ENCODE measurements at places on chromosomes 6 and 20.

DNA sequence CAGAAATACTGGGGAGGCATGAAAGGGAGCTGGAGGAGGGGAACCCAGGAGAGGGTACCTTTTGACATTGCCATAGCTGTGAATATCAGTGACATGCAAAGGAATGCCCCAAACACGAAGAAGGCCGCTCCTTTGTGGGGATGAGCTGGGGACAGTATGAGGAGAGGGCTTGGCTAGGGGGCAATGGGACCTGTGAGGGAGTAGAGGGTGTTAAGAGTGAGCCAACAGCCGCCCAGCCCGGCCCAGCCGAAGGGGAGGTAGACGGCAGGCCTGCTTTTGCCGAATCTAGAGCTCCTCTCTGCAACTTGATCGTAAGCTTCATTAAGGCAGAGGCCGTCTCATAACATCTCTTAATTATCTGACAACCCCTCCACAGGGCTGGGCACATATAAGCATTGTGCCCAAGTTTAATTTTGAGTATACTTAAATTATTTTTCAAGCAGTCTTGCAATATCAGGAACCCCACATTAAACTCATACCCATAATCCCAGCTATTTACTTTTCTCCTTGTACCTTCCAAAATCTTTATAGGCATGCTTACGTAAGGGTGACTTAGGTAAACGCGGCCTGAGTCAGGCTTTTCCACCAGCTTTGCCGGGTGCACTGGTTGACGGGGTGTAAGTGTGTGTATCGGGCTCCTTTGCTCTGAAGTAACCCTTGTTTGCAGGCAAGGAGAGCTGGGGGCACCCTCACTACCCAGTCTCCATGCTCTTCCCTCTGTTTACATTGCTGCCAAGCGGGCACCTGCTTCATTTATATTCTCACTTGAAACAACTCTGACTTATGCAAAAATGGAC is 24.9 kb upstream of the VEGFA start:
- no peak for DNase-seq

GRCh38 chr20:34082232-34082887 is 29.7 kb downstream of the EIF2S2 start:
- DNase-seq, result no peak

GRCh38 chr20:47154089-47154488 is 202.4 kb downstream of the ZMYND8 start:
- DNase-seq, result no peak

DNA sequence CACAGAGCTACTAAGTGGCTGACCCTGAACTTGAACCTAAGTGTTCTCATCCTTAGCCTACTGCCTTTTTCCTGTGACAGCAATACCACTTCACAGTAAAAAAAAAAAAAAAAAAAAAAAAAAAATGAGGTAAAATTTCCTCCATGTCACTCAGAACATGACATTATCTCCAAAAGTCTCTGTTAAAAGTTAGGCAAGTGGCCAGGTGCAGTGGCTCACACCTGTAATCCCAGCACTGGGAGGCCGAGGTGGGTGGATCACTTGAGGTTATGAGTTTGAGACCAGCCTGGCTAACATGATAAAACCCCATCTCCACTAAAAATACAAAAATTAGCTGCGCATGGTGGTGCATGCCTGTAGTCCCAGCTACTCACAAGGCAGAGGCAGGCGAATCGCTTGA is 11.2 kb upstream of the HDDC2 start:
- no peak for DNase-seq

DNA sequence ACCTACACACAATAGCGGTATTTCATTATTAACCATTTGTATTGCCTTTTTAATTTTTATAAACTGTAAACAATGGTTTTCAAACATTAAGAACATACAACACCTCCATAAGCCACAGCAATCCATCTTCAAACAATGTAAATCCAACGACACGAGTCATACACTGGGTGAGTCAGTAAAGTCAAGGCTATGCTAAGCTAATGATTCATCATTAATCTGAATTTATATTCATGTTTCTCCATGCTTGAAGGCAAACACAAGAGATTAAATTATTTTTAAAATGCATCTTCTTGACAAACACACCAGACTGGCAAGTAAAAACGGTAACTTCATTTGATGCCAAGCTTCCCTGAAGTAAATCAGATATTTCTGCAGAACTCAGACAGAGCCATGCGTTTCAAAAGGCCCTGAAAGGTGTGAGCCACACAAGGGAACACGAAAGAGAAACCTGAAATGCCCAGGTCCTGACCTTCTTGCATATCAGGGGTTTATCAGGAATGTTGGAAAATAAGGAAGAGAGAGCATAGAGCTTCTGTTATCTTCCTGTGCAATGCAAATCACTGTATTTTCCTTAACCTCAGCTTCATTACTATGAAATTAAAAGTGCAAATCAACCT is 162.5 kb downstream of the ALDH8A1 start:
- no peak for DNase-seq

GRCh38 chr6:2959909-2960719 is 11.3 kb downstream of the SERPINB6 start:
- no peak for DNase-seq

- DNase-seq, result no peak
Measured at GRCh38 chr20:20697325-20697845, 15.1 kb downstream of the RALGAPA2 start.

DNA sequence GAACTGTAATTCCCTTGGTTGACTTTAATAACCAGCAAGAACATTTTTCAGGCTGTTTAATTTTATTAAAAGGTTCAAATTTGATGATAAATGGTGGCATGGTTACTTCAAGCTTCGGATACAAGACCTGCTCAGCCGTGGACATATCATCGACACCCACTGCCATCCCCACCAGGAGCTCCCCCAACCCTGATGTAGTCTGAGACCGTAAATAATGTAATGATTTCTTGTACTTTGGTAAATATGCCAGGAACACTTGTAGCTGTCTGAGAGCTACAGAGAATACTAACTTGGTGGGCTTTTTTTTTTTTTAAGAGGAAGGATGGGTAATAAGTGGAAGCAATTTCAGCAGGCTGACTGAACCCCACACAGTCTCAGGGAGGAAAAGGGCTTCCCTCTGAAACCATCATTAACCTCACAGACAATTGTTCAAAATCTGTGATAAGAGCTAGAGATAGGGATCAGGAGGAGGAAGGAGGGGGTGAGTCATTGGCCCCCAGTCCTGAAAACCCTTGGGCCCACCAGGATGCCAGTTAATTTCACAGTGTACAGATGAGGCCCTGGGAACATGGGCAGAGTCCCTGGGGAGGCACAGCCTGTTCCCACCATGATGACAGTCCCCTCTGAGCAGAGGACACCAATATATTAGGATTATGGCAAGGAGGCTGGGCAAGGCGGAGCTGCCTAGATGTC is 56.0 kb downstream of the APCDD1L start:
- DNase-seq, result no peak

- no peak for DNase-seq
Measured at GRCh38 chr6:155110721-155111120, 115.6 kb downstream of the TIAM2 start.

GRCh38 chr20:17943343-17943742 is 25.3 kb downstream of the SNX5 start:
- no peak for DNase-seq

- no peak for DNase-seq
Measured at GRCh38 chr6:160513836-160514235, 150.2 kb downstream of the LPA start.

- no peak for DNase-seq
Measured at GRCh38 chr20:856361-856775, 22.9 kb downstream of the FAM110A start.

DNA sequence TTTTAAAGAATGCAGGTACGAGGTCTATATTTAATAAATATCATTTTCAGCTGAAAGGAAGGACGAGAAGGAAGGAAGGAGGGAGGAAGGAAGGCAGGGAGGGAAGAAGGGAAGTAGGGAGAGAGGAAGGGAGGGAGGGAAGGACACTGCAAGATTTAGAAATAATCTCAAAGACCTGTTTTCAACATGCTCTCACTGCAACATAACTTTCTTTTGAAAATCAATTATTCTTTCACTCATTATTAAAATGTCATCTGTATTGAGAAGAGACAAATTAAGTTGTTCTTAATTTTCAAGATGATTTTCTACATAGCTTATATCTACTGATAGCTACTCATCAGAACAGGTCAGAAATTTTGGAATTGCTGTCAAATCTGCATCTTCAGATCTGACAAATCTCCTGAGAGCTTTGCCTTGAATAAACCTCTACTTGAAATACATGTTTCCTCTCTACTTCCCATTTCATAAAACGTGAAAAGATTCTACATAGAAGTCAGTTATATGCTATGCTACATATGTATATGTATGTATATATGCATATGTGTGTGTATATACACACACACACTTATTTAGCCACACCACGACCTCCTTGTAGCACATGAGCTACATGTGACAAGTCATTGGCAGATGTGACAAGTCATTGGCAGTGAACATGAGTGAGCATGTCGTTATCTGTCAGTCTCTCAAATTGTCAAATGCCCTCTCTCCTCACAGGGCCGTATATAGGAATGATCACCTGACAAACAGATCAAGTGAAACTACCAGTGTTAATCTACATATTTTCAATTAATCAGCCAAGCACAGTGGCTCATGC is 241.6 kb downstream of the LY86 start:
- no peak for DNase-seq

DNA sequence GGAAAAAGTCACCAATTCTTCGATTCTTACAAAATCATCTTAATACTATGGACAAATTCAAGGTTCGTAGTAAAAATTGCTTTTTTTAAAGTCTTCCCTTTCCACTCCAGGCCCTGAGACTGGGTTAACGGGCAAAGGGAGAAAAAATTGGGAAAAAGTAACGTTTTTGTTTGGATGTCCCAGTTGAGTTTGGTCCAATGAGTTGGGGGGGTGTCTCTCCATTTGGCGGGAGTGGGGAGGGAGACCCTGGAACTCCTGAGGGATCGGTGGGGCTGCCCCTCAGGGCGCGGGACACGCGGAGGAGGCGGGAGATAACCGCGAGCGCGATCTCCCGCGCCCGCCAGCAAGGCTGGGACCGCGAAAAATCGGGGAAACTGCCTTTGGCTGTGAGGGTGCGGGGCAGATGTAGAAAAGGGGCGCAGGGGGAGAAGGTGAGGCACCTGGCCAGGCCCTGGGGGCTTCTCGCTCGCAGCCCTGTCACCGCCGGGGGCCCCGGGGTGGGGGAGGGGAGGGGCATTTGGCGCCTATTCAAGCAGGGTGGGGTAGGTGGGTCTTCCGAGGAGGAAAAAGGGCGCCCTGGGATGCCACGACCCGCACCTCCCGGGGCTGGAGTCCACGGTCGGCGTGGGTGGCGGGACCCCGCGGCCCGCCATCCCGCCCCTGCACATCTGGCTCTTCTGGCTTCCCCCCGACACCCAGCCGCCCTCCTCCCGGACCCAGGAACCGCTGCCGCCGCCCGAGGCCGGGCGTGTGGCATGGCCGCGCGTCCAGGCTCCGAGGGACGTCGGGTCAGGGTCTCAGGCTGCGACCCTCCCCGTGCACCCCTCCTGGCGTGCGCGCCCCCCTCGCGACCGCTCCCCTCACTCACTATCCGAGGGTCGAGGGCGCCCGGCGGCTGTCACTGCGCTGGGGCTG is 595 bp downstream of the FBXO5 start:
- no peak for DNase-seq

GRCh38 chr20:52318651-52319050 is 127.1 kb upstream of the ZFP64 start:
- no peak for DNase-seq

DNA sequence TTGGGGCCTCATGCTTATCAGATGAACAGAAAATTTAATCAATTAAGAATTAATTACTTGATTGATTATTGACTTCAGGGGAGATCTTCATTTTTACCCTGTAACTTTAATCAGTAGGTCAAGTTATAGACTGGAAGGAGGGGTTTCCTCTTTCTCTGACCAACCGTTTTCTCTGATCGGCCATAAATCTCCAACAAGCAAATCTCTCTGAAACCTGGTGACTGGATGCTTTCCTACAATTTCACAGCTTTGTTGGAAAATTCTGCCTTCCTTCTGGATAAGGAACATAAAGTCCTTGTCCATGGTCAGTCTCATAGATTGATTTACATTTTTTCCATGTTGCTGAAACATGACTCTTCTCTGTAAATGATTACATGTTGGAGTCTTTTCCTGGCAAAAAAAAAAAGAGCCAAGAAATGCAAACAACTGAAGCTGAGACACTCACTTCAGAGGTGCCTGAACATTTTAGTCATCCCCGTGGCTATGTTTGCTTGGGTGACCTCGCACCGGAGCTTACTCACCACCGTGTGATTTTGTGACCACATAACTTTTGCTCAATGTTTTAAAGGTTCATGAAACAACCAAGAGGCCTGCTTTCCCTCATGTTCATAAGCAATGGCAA is 31.0 kb downstream of the IRF4 start:
- DNase-seq, result no peak

DNA sequence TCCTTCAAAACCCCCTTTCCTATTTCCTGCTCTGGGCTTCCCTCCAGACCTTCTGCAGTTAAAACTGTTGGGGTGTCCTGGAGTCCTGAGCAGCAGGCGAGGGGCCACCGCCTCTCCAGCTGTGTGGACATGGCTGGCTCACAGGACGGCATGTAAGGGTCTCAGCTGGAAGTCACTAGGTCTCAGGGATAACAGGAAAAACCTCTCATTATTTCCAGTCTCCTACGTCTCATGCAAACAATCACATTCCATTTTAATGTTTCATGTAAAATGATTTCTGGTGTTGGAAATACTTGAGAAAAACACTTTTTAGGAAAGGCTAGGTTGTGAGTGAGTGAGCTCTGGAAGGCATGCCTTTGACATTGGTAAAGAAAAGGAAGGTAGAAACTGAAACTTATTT is 158.7 kb downstream of the SCML4 start:
- DNase-seq, result no peak

DNA sequence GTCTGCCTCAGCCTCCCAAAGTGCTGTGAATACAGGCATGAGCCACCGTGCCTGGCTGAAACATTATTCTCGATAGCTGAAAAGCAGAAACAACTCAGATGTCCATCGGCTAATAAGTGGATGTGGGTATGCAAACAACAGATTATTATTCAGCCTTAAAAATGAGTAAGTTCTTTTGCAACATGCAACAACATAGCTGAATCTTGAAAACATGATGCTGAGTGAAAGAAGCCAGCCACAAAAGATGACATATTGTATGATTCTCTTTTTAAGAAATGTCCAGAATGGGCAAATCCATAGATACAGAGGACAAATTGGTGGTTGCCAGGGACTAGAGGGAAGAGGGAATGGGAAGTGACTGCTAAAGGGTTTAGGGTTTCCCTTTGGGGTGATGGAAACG is 61.7 kb downstream of the RIOK1 start:
- DNase-seq, result no peak

Measured in stimulated activated CD4-positive, alpha-beta T cell treated with anti-CD3 and anti-CD28 coated beads, TNF-alpha, amount 100 ng/mL, for 4 hours (primary cell).